Smooth muscle cell of the brain vasculature (primary cell): ENCODE measurements at places on chromosomes 7 and 10.

- DNase-seq: no peak
These were observed 51.5 kb upstream of the PIP4K2A start for GRCh38 chr10:22765660-22766547.

GRCh38 chr10:104127411-104127810 lies 5.4 kb downstream of the SFR1 start:
- no peak for DNase-seq

- DNase-seq: no peak
These were observed 75.1 kb upstream of the SP4 start for GRCh38 chr7:21352540-21353387.

GRCh38 chr7:93461350-93461749 lies 113.2 kb downstream of the CALCR start:
- no peak for DNase-seq

DNA sequence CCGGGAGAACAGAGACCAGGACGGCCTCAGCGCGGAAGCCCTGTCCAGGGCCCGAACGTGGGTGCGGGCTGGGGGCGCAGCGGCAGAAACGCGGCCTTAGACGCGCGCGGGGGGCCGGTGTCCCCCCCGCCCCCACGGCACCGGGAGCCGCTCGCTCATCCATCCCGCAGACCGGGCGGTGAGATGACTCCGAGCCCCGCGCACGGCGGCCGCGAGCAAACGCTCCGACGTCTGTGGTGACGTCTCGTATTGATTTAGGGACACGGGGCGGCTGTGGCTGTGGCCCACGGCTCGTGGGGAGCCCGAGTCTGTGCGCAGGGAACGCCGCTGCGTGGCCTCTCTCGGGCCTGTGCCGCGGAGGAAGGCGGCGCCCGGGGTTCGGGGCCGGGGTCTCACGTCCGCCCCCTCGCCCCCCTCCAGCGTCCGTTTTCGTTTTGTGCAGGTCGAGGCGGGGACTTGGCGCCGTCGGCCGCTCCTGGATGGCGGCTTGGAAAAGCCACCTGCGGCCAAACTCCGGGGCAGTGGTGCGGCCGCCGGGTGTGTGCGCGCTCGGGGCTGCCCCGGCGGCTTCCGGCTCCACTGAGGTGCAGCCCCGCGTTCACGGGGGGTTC lies 1.0 kb upstream of the NKX6-2 start:
- DNase-seq: no peak

DNA sequence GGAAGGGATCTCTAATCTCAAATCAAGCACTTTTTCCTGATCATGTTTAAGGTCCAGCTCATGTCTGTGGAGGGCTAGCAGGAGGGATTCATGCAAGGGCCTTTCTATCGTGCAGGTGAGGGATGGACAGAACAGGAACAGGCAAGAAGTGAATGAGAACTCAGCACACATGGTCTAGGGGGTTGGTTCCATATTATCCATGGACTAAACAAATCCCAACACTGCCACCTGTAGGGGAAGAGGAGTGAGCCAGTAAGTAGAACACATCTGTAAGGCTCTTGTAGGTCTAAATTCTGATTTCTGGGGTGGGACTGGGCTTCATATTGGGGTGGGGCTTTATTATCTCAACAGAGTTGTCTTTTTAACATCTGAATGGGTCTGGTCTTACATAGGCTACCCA lies 138.0 kb upstream of the TARP start:
- no peak for DNase-seq
